ENCODE measurements at places on chromosomes 6 and 20.

DNA sequence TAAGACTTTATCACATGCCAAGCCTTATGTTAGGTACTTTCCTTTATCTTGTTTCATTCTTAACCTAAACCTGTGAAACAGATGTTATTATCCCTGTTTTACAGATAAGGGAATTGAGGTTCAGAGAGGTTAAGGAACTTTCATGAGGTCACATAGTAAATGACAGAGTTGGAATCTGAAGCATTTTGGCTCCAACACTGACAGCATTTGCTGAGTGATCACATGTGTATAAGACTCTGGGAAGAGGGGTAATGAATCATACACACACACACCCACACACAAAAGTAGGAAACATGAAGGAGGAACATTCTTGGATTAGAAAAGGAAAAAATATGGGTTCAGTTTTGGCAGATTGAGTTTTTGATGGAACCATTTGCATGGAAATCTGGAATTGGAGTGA is 212.5 kb downstream of the GJA1 start:
- peak; percentile 82 for DNase-seq

- peak; percentile 70 for DNase-seq
Observed at GRCh38 chr6:44133003-44133931, 5.9 kb downstream of the TMEM63B start.

DNA sequence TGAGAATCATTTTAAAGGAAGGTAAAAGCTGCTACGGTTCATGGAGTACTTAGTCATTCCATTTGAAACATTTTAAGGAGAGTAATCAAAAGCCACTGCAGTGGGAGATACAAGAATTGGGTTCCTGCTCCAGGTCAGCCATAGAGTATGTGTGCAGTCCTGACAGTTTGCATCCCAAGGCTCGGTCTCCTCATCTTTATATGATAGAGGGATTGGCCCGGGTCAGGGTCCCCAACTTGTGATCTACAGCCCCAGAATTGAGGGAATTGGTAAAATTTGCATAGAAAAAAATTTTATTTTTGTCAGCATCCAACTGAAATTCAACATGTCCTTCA is 147.4 kb upstream of the PRND start:
- DNase-seq: no peak

GRCh38 chr6:161198176-161198575 is 75.7 kb downstream of the AGPAT4 start:
- DNase-seq: peak; percentile 43

GRCh38 chr6:72677740-72678139 is 55.9 kb downstream of the KCNQ5 start:
- no peak for DNase-seq

DNA sequence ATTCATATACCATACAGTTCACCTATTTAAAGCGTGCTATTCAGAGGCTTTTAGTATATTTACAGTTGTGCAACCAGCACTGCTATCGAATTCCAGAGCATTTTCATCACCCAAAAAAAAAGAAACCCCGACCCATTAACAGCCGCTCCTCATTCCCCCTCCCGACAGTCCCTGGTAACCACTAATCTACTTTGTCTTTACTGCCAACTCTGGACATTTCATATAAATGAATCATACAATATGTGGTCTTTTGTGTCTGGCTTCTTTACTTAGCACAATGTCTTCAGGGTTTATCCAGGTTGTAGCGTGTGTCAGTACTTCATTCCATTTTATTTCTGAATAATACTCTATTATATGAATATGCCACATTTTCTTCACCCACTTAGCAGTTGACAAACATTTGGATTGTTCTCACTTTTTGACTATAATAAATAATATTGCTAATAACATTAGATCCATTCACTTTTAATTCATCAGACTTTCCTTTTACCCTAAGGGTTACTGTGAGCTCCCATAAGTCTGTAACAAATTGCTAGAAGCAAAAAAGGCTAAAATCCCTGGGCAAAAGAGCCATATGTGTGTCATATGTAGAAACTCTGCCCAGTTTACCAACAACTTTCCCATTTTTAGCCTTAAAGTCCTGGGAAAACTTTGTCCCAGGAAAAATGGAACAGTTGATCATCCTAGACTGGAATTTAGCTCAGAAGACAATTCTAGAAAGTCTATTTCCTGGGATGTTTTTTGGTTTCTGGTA is 23.2 kb upstream of the ROS1 start:
- peak; percentile 98 for DNase-seq

- no peak for DNase-seq
Observed at GRCh38 chr6:157263146-157263545, 60.2 kb downstream of the TMEM242 start.

GRCh38 chr6:166722785-166723184 is 95.7 kb upstream of the RPS6KA2 start:
- DNase-seq: no peak
